ENCODE measurements at places on chromosomes 2 and 18.

- no peak for DNase-seq
These were observed 161.0 kb upstream of the TMEM200C start for GRCh38 chr18:6056171-6056910.

- no peak for DNase-seq
These were observed 5.7 kb downstream of the GREB1 start for GRCh38 chr2:11539317-11540147.

GRCh38 chr2:30948857-30949256 lies 141.6 kb upstream of the CAPN13 start:
- DNase-seq, result no peak

- no peak for DNase-seq
These were observed 5.3 kb downstream of the PTGR3 start for GRCh38 chr18:75203416-75204268.

DNA sequence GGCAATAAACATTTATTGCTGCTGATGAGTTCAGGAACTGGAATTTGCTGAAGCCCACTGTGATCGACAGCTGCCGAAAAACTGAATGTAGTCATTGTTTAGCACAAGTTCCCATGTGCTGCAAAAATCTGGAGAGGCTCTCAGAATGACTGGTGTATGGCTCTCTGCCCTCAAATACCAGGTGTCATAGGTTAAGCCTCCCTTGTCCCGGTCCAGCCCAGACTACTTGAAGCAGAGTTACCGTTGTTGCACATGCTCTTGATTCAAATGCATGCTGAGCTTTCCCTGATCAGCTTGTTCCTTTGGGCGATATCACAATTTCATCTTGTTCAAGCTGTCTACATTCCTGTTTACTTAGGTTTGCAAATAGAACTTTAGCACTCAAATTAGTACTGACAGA lies 625.2 kb downstream of the CPS1 start:
- DNase-seq, result no peak

DNA sequence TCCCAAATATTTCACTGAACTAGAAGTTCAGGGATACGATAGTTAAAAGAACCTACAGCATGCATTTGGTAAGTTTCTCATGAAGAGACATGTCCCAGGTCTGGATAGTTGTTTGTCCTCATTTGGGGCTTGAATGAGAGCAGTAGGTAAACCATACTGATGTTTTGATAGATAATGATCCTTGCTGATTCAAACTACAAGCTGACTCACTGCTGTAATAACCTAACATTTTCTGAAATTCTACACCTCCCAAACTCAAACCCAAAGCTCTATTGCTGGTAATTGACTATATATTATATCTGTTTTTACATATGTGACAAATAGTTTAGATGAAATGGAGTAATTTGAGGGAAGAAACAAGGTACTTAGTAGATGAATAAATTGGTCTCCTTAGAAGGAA lies 154.1 kb upstream of the BOD1L2 start:
- no peak for DNase-seq

- DNase-seq, result peak; percentile 55
These were observed 71.5 kb downstream of the SFXN5 start for GRCh38 chr2:72999729-73000725.

DNA sequence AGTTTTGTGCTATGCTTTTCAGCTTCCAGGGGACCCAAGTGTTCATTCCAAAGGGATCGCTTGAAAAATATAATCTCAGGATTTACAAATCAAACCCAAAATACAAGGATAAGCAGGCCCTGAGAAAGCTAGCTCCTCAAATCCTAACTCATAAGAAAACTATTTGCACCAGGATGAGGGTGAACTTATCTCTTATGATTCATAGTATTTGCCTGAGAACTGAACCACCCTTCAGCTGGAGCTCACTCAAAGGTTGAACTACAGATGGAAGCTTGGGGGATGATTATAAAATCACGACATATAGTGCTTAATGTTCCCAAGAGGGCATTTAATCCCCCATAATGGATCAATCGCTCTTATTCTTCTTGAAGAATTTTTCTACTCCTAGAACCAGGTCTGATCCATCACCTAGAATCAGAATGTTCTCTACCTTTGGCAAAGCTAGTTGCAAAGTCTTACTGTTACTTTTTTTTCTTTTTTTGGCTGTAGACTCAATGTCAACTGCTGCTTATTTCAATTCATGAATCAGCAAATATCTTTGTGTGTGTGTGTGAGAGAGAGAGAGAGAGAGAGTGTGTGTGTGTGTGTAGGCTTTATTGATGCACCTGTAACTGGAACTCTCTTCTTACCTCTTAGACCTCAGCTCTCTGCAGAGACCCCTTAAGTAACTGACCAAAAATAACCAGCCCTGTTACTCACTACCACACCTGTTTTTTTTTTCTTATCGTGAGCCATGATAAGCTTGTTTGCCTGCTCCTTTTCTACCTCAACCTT lies 44.8 kb downstream of the ARL4C start:
- DNase-seq, result no peak

GRCh38 chr2:234195516-234195915 lies 145.0 kb downstream of the SPP2 start:
- no peak for DNase-seq

DNA sequence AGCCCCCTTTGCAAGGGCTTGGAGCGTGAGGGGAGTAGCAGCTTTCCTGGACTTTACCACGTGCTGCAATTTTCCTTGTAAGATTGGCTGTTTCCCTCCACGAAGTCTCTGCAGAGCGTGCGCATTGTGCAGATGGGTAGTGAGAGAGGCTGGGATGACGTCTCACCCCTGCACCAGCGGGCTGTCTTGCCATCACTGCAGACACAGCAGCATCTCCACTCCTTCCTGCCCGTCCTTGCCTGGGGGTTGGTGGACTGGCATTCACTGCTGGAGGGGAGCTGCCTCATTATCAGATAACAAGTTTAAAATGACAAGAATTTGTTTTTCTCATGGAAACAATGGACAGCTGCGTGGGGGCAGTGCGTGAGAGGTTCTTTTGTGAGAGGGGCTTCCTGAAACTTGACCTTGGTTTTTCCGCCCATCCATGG lies 45.3 kb upstream of the HS6ST1 start:
- DNase-seq, result peak; percentile 65

DNA sequence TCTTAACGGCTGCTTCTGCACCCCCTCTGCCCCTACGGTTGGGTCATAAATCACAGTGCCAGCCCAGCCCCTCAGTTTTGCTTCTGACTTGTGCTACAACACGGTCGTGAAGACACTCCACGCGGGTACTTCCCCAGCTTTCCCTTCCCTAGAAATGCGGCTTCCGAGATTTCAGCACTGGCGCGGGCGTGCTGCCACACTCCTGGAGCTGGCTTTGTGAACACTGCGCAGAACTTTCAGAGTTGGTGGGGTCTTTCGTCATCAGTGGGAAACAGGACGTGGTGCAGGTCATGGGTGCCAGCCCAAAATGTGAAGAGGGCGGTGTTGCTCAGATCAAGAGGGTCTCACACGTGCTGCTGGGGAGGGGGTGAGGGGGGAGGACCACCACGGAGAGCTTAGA lies 733.0 kb upstream of the SALL3 start:
- no peak for DNase-seq

DNA sequence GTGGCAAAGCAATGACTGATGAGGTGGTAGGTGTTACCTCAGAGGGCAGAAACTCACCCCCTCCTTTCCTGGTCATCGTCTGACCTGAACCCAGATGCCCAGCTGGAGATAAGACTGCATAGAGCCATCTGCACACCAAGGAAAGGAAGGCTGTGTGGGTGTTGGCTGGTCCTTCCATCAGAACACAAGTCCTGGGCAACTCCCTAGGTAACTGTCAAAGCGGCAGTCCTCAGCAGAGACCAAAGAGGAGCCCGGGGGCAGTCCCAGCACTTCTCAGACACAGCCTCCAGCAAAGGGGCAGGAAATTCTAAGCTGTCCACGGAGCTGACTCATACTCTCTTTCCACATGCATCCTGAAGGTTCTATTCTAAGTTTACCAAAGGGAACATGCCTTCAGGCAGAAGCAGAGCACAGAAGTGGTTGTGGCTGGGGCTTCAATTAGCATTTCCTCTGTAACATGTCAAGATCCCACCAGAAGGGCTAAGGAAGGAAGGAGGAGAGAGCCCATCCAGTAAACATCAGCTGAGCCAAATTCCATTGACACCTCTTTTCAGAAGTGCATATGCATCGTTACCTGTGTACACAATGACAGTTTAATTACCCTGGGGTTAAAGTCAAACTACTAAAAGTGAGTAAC lies 54.7 kb downstream of the SPRED2 start:
- no peak for DNase-seq

- no peak for DNase-seq
These were observed 7.1 kb upstream of the CELF4 start for GRCh38 chr18:37572736-37573135.

GRCh38 chr2:143792602-143793001 lies 663.4 kb downstream of the ARHGAP15 start:
- DNase-seq, result no peak

DNA sequence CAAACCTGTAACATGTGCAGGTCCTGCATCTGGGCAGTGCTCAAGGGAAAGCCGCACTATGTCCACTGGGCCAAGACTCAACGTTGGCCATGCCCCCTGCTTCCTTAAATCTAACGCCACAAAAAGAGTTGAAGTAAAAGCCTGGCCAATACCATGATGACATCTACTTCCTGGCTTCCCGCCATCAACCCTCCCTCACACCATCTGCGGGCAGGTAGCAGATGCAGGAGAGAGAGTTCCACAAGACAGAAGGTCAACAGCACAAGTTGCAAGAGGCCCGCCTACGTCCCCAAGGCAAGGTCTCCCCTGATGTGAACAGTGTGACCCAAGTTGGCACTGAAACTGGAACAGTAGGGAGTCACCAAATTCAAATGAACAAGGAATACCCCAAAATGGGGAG lies 48.4 kb downstream of the ABCG8 start:
- no peak for DNase-seq

DNA sequence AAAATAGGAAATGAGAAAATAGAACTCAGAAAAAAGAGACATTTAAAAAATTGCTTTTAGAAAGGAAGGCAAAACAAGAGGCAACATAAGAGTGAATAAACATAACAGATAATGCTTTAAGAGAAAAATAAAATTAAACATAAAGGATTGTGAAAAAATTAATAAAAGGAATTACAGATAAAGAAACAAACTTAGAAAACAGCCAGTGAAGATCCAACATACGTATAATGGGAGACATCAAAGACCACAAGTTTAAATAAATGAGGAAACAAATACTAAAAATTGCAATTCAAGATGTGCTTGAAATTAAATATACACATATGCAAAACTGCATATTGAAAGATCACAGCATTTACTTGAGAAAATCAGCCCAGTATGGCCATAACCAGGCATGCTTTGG lies 448.9 kb downstream of the NBAS start:
- DNase-seq, result no peak

GRCh38 chr2:112833976-112834375 lies 2.6 kb downstream of the IL1B start:
- DNase-seq, result no peak

GRCh38 chr2:182864949-182865570 lies 1.4 kb downstream of the FRZB start:
- DNase-seq, result no peak

GRCh38 chr2:175726223-175726622 lies 275.8 kb downstream of the LNPK start:
- DNase-seq, result no peak

DNA sequence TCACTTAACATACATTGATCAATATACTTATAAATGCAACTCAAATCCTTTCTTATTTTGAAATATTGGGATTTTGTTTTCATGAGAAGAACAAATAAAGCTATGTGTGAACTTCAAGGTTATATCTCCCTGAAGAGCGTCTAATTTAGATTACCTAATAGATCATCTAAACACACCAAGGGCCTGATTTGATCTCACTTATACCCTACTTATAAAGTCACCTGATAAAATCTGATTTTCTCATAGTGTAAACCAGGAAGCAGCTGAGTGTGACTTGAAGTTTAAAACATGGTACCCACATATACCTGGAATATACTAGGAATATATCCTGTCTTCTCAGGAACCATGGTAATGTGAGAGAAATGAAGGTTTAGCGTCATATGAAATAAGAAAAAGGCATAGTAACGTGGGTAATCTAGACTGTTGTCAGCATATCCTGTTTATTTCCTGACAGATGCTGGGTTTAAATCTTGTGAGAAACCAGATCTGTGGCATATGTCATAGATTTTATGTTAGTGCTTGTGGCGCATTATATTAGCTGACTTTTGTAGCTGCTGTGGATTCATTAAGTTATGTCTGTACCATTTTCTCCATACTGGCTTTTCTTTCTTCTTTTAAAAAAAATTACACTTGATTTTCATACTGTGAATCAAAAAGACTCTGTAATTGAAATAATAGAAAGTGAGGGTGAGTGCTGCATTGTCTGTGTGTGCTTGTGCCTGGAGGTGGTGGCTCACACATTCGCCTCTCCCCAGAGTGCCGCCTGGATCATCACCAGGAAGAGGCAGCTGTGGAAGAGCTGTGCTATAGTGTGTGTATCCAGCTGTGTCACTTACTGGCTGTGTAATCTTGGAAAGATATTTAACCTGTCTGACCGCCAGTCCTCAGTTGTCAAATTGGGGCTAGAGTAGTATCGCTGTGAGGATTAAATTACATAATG lies 164.0 kb downstream of the MYO3B start:
- no peak for DNase-seq

- no peak for DNase-seq
These were observed 18.6 kb downstream of the DNMT3A start for GRCh38 chr2:25323042-25323514.

GRCh38 chr2:8636721-8637636 lies 44.9 kb upstream of the ID2 start:
- no peak for DNase-seq

- no peak for DNase-seq
These were observed 189.4 kb upstream of the LHCGR start for GRCh38 chr2:48944956-48945355.

DNA sequence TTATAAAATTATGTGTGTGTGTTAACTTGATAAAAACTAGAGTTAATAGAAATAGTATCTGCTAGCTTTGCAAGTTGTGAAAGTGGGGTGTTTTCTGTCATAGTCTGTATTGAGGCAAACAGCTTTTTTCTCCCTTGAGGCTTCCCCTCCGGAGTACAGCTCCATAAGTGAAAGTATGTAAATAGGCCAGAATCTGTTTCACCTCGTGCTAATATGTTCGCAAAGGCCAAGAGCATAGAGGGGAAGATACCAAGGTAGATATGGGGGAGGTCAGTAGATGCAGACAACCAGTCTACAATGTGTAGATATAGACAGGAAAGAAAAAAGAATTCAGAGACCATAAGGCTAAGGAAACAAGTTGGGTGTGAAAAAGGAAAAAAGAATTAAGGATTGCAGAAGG lies 72.9 kb downstream of the PTRHD1 start:
- no peak for DNase-seq

All from mesenteric fat pad (tissue), 1 donor.